ENCODE measurements at places on chromosomes 1 and 21.

- DNase-seq = no peak
Observed at GRCh38 chr1:171736196-171736595, 5.7 kb downstream of the VAMP4 start.

GRCh38 chr1:168454211-168454815, 89.5 kb downstream of the XCL2 start:
- no peak for DNase-seq

- no peak for DNase-seq
Observed at GRCh38 chr1:91754816-91755580, 131.0 kb downstream of the TGFBR3 start.

- DNase-seq = no peak
Observed at GRCh38 chr1:240801442-240801841, 189.5 kb upstream of the GREM2 start.

- no peak for DNase-seq
Observed at GRCh38 chr1:156931974-156932710, 11.7 kb downstream of the LRRC71 start.

DNA sequence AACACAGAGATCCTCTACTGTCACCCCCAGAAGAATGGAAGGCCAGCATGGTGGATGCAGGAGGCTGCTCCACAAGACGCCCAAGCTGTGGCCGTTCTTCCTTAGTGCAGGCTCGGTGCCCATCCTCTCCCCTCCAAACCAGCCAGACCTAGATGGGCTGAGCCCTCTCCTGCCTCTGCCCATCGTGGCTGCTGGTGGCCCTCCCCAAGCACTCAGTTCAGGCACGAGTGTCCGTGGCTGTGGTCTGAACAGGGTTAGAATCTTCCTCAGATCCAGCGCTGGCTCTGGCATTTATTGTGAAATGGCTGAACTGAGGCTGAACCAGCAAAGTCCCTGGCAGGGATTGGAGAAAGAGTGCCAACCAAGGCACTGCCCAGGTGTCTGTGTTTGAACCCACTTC, 59.5 kb downstream of the TRIM11 start:
- no peak for DNase-seq

DNA sequence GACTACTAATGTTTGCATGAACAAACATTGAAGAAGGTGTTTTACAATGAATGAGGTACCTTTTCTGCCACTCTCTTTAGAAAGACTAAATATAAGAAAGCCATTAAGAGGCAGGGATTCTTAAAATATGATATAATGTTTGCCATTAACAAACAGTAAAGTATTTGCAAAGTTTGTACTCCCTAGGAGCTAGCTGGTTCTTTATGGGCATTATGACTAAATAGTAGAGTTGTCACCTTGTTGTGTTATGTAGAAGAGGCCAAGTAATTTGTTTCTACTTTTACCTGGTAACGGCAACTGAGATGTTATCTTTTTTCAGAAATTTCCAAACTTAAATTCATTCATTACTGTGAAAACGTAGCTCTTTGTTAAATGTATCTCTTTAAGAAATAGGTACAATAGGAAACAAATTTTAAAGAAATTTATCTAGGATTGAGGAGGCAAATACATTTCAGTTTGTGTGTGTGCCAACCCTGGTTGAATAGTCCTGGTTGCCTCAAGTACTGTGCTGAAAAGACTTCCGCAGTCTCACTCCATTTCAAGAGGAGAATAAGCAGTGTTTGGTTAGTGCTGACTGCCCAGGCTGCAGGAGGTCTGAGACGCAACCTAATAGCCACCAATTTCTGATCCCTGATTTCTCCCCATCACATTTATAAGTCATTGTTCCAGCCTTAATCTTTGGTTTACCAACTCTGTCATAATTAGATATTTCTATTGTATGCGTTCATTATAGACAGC, 52.1 kb downstream of the WDR3 start:
- no peak for DNase-seq

- no peak for DNase-seq
Observed at GRCh38 chr1:163436140-163436812, 114.5 kb downstream of the NUF2 start.

DNA sequence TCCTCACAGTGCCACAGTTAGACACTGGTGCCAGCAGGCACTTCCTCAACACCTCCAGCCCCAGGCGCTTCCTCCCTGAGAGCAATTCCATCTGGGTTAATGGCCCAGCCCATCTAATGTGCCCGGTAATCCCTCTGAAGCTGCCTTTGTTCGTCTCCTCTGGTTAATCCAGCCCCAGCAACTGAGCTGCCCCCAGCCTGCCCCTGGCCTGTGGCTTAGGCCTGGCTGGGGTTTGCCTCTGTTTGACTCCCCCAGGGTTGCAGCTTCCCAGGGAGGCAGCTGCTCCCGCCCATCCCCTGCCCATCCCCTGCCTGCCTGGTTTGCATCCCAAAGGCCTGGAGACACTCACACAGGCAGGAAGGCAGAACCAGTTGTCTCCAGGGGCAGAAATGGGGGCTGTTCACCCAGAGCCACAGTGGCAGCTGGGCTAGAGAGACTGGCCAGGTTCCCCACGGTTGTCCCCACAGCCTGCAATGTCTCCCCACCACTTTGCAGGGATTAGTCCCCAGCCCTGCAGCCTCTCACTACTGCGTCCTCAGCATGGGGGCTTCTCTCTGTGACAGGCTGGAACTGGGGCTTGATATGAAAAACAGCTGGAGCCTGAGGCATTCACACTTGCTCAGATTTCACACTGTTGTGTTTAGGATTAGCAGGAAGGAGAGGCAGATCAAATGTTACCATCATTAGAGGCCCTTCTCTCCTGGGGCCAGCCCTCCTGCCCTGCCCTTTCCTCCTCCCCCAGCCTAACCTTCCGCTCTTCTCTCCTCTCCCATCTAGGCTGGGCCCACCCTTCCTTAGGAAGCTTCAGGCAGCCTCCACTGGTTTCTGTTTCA, 120.2 kb downstream of the TLR5 start:
- DNase-seq = no peak

- no peak for DNase-seq
Observed at GRCh38 chr1:101363891-101364318, 127.1 kb downstream of the S1PR1 start.

DNA sequence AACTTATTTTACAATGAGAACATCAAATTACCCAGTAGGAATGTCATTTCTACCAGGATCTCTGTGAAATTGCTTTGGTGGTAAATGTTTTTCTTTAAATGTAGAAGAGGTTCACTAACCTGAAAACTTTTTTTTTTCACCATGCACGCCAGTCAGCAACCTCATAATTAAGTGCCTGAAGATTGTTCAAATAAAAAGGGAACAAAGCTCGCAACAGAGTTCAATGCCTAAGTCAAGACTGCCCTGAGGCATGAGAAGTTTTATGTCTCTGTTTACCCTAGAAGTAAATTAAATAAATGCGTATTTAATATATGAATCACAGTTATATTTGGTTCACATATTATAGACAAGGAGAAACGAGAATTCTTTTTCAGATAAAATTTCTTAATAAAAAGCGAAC, 13.8 kb upstream of the SYDE2 start:
- DNase-seq = no peak

GRCh38 chr1:56494306-56494705, 85.1 kb downstream of the PLPP3 start:
- no peak for DNase-seq

DNA sequence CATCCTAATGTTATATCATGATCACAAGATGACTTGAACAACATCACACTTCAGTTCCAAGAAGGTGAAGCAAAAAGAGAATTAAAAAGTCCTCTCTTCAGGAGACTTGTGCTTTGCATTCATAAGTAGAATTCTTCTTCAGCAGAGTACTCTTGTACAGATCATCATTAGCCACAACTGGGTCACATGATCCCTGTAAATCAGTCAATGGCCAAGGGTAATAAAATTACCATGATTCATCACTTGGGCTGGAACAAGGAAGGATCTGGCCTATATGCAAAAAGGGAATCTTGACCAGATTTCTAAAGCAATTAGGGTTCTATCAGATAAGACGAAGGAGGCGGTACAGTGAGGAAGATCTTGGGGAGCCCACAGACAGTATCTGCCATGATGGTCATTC, 458.0 kb upstream of the DEPDC1 start:
- DNase-seq = no peak

DNA sequence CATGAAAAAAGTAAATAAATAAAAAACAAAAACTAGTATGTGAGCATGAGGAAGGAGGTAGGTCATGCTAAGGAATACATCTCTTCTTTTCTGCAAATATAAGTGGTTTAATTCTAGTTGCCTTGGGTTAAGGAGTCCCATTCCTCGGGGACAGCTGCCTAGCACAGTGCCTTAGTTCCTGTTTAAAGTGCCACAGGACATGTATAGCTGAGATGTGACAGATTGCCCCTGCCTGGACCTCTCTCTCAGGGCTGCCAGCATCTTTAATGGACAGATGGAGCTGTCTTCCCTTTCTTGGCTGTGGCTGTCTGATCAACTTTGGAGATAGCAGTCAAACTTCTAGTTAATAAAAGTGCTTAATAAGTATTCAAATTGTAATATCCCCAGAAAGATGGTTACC, 50.0 kb downstream of the TSEN15 start:
- DNase-seq = no peak

GRCh38 chr1:6820899-6821298, 35.6 kb downstream of the CAMTA1 start:
- no peak for DNase-seq

DNA sequence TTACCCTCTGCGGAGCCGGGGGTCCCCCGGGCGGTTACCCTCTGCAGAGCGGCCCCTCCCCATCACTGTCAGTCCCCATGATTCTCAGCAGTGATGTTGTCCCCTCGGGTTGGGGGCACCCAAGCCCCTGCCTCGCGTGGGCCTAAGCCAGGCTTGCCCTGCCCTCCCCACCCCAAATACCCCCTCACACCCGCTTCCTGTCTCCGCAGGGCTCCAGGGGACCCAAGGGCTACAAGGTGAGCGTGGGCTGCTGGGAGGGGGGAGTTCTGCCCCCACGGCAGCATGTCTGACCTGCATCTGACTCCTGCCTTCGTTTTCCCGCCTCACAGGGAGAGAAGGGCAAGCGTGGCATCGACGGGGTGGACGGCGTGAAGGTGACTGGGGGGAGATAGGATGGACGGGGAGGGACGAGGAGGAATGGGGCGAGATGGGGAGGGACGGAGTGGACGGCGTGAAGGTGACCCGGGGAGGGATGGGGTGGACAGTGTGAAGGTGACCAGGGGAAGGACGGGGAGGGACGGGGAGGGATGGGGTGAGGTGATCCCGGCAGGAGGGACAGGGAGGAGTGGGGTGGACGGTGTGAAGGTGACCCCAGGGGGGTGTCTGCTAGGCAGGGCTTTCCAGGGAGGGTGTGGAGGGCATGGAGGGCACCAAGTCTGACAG, 8.6 kb downstream of the COL6A1 start:
- DNase-seq = peak; percentile 10

GRCh38 chr1:197441999-197442414, 174.0 kb downstream of the CRB1 start:
- no peak for DNase-seq

GRCh38 chr1:243845888-243846287, 4.2 kb downstream of the AKT3 start:
- DNase-seq = no peak

DNA sequence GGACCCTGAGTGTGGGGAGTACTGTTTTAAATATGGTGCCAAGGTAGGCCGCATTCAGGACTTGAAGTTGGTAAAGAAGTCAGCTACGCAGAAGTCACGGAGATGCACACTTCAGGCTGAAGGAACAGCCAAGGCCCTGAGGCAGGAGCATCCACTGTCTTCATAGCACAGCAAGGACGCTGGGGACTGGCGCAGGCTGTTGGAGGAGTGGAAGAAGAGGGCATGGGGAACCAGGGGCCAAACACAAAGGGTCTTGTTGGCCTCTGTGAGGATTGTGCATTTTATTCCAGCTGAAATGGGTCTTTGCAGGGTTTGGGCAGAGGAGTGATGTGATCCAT, 16.6 kb downstream of the DNAJC16 start:
- DNase-seq = no peak

DNA sequence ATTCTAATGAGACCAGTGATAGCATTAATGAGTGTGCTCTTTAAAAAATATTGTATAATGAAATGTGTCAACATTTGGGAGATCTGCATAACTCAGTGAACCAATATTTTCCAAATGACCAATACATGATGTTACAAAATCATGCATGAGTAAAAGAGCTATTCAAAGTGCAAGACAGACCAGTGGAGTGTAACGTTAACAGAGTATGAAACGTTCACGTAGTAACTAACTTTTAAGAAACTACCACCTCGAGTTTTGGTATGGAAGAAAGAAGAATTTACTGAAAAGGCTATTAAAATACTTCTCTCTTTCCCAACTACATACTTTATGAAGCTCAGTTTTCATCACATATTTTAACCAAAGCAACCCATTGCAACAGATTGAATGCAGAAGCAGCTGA, 9.6 kb upstream of the SLC6A9 start:
- no peak for DNase-seq

GRCh38 chr1:182709225-182709764, 24.9 kb upstream of the RGS8 start:
- DNase-seq = no peak

GRCh38 chr1:108097018-108097417, 103.1 kb downstream of the SLC25A24 start:
- no peak for DNase-seq

DNA sequence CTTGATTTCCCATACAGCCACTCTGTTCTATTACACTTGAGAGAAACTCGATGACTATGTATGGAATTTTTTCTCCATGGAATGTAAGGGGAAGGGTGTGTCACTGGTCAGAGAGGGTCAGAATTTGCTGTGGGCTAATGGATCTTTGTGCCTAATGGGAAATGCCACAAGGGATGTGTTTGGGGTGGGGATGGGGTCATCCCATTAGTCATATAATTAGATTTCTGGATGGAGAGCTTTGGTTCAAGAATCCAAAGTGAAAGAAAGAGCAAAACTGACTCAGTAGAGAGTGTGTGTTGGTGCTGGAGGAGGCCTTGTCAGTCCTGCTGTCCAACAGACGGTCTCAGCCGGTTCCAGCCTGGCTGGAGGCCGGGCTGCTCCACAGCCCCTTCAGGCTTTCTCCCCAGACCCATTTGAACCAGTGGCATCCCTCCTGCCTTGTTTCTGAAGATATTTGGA, 86.4 kb downstream of the LAMC2 start:
- DNase-seq = no peak

GRCh38 chr21:39630827-39631226, 18.1 kb downstream of the B3GALT5 start:
- no peak for DNase-seq

DNA sequence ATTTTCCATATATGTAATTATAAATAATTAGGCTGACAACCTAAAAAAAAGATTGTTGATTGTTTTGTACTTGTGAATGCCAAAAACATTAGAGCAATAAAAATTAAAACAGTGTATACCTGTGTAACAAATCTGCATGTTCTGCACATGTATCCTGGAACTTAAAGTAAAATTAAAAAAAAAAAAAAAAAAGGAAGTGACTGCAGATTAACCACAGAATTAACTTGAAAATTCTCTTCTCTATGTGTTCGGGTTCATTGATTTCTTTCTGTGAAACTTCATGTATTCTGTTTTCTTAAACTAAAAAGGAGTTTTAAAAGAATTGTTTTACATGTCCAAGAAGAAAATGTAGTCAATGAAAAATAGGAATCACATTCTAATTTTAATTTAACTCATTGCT, 95.7 kb downstream of the FASLG start:
- DNase-seq = no peak
